Natural killer cell treated with Interleukin-12 subunit alpha and Interleukin-12 subunit beta and Interleukin-15 and Interleukin-18, amount 100 ng/mL, for 72 hours (primary cell): ENCODE measurements at places on chromosomes 5 and 9. TPM values are rescaled to one million over a fixed set of nuclear protein-coding genes. Genes with fewer than 3 reads are reported as not detected.

- no peak overlapping the region for H3K27ac ChIP-seq
- H3K36me3 ChIP-seq, result no peaks in the 10 kb centered on the region
- H3K4me3 ChIP-seq, result no peak overlapping the region
- peaks cover 22% of the 10 kb centered on the region for H3K4me1 ChIP-seq
These were observed 16.3 kb upstream of the ANXA1 start for GRCh38 chr9:73135394-73135793.

- no peak overlapping the region for H3K4me3 ChIP-seq
- DNase-seq, result no peak
- no peak overlapping the region for H3K27ac ChIP-seq
- no peaks in the 10 kb centered on the region for H3K36me3 ChIP-seq
- H3K4me1 ChIP-seq, result no peaks in the 10 kb centered on the region
- H3K27me3 ChIP-seq, result peaks cover 9% of the 10 kb centered on the region
These were observed 42.1 kb downstream of the FOXI1 start for GRCh38 chr5:170147753-170148264.

DNA sequence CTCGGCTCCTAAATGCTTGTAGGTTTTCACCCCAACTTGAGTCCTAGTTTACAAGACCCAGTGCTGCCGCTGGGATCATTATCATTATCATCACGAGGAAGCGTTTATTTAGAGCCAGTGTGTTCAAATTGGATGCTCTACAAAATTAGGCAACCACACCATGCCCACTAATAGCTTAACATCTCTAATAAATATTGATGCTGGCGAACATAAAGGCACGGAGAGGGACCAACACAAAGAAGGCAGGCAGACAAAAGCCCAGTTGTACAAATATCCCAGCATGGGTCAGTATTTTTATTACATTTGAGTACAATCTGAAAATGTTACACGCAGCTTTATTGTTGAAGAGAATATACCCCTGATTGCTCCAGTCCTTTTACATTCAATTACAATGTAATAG lies 4.7 kb downstream of the CFAP77 start:
- no peaks in the 10 kb centered on the region for H3K36me3 ChIP-seq
- peaks cover 9% of the 10 kb centered on the region for H3K4me1 ChIP-seq
- no peak for DNase-seq
- no peak overlapping the region for H3K4me3 ChIP-seq

DNA sequence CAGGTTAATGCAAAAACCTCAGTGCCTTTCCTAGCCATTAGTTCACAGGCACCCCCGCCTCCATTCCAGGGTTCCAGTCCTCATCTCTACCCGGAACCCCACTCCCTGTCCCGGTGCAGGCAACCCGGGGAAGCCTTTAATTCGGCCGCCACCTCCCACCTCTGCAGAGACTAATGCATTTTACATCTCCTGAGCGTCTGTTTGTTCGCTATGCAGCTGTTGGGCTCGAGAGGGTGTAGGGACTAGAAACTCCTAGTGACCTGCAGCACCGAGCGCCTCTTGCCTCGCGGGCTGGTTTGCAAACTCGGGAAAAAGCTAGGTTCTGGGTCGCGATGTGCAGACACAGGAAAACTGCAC lies 3.6 kb downstream of the GDNF start:
- H3K4me1 ChIP-seq, result peaks cover 10% of the 10 kb centered on the region
- no peak overlapping the region for H3K27ac ChIP-seq
- peaks cover 78% of the 10 kb centered on the region for H3K27me3 ChIP-seq
- H3K4me3 ChIP-seq, result no peak overlapping the region
- H3K36me3 ChIP-seq, result no peaks in the 10 kb centered on the region
- DNase-seq, result no peak

The TEX48 gene
- not detected for total RNA-seq

DNA sequence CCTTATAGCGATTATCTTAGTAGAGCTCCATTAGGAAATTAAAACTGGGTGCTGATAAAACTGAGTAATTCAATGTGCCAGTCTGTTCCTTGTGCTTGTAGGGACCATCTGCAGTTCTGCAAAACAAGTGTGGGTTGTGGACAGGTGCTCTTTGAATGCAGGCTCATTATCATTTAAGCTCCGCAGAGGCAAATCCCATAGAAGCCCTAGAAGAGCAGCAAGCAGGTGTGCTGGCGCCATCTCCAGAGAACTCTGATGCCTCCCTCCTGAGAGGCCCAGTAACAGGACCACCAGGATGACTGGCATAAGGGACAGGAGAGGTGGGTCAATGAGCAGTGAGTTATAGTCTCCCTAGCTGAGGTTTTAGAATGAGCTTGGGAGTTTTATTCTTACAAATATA lies 1342.4 kb upstream of the DMAC1 start:
- H3K27ac ChIP-seq, result no peak overlapping the region
- no peaks in the 10 kb centered on the region for H3K27me3 ChIP-seq
- H3K36me3 ChIP-seq, result no peaks in the 10 kb centered on the region
- H3K4me3 ChIP-seq, result no peak overlapping the region
- H3K4me1 ChIP-seq, result no peaks in the 10 kb centered on the region
- no peak for DNase-seq

- peaks cover 13% of the 10 kb centered on the region for H3K36me3 ChIP-seq
- H3K27me3 ChIP-seq, result no peaks in the 10 kb centered on the region
- DNase-seq, result no peak
- no peak overlapping the region for H3K4me3 ChIP-seq
- H3K4me1 ChIP-seq, result peaks cover 40% of the 10 kb centered on the region
- no peak overlapping the region for H3K27ac ChIP-seq
These were observed 34.8 kb downstream of the ATP6V0E1 start for GRCh38 chr5:173018358-173018757.

DNA sequence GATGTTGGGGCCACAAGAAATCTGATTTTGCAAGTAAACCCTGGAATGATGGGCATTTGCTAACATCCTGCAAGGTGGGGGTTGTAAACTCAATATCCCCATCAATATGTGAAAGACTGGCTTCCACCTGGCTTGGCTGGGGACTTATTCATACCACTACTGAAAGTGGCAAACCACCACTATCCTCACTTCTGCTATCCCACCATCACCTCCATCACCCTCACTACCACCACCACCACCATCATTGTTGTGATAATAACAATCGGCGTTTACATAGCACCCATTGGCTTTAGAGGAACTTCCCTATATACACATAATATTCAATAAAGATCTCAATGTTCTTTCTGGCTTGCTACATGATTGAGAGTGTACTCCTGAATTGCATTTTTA lies 224.7 kb upstream of the DAP start:
- peaks cover 6% of the 10 kb centered on the region for H3K4me1 ChIP-seq
- peaks cover 21% of the 10 kb centered on the region for H3K27me3 ChIP-seq
- H3K27ac ChIP-seq, result no peak overlapping the region
- H3K36me3 ChIP-seq, result no peaks in the 10 kb centered on the region

GRCh38 chr9:32942755-32943460 lies 58.5 kb downstream of the APTX start:
- H3K27me3 ChIP-seq, result no peaks in the 10 kb centered on the region
- H3K36me3 ChIP-seq, result peaks cover 5% of the 10 kb centered on the region

DNA sequence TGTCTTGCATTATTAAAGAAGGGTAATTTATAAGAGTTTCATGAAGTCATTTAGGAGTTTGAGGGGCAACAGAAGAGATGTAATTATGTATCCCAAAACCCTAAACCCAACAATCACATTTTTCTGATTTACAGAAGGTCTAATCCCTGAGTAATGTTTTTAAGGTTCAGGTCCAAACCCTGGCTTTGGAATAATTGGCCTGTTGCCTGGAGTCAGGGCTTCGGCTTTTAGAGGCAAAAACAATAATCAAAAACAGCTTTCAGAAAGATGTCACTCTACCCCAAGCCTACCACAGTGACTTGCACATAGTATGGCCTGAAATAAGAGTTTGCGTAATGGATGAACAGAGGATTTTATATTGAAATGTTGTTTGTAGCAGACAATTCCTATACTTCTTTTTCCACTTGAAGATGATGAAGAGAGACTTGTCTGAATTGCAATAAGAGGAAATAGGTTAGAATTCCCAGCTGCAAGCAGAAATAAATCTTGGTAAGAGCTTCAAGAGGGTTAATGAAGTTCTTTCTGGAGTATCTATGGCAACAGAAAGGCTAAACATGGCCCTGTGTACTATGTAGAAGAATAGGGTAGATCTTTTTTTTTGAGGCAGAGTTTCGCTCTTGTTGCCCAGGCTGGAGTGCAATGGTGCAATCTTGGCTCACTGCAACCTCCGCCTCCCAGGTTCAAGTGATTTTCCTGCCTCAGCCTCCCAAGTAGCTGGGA lies 152.0 kb downstream of the GPBP1 start:
- H3K4me3 ChIP-seq, result no peak overlapping the region
- DNase-seq, result no peak
- peaks cover 5% of the 10 kb centered on the region for H3K27me3 ChIP-seq
- no peaks in the 10 kb centered on the region for H3K36me3 ChIP-seq
- no peaks in the 10 kb centered on the region for H3K4me1 ChIP-seq

DNA sequence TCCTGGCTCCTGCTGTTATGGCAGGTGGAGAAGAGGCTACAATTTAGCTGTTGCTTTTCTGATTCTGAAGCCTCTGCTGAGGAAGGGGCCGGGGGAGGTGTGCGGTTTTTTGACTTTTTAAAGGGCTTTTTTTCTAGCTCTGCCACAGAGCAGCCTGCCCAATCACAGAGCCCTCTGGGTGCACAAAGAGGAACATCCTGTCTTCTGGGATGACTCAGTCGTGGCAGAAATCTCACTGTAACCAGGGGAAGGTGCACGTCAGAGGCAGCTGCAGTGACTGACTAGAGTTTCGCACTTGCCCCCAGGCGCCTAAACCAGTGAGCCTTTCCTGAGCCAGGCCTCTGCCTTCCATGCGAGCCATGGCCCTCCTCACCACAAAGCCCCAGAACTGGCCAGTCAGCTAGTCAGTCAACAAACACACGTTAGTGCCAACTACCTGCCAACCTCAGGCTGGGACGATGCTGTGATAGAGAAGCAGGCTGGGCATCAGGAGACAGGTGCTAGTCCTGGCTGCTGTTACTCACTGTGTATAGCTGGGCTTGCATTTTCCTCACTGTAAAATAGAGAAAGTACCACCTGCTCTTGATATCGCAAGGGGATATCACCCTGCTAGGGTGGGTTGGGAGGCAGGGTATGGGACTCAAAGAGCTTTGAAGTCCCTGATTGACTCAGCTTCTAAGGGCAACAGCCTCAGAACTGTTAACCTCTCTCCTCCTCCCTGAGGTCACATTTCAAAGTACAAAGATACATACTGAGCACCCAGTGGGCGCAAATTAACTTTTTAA lies 2.2 kb downstream of the AKNA start:
- peaks cover 26% of the 10 kb centered on the region for H3K36me3 ChIP-seq
- H3K4me1 ChIP-seq, result peaks cover 83% of the 10 kb centered on the region
- H3K27ac ChIP-seq, result peak overlapping the region; percentile 82
- peak; percentile 95 for DNase-seq

DNA sequence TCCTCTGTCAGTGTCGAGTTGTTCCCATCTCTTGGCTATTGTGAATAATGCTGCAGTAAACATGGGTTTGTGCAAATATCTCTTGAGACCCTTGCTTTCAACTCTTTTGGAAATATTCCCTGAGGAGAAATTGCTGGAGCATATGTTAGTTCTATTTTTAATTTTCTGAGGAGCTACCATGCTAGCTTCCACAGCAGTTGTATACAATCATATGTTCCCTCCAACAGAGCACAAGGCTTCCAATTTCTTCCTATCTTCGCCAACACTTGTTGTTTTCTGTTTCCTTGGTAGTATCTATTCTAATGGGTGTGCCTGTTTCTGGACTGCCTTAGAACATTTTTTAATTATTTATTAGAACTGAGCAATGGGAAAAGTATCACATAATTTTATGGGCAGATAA lies 23.6 kb upstream of the SHB start:
- H3K36me3 ChIP-seq, result no peaks in the 10 kb centered on the region
- H3K4me3 ChIP-seq, result no peak overlapping the region
- no peak overlapping the region for H3K27ac ChIP-seq
- no peak for DNase-seq

- H3K4me3 ChIP-seq, result no peak overlapping the region
- peaks cover 7% of the 10 kb centered on the region for H3K36me3 ChIP-seq
- no peak overlapping the region for H3K27ac ChIP-seq
These were observed 4.8 kb upstream of the TMEM171 start for GRCh38 chr5:73115399-73116051.

- H3K4me3 ChIP-seq, result no peak overlapping the region
- no peaks in the 10 kb centered on the region for H3K27me3 ChIP-seq
- peaks cover 11% of the 10 kb centered on the region for H3K4me1 ChIP-seq
- DNase-seq, result no peak
- no peak overlapping the region for H3K27ac ChIP-seq
These were observed 123.6 kb downstream of the INVS start for GRCh38 chr9:100222674-100223073.

DNA sequence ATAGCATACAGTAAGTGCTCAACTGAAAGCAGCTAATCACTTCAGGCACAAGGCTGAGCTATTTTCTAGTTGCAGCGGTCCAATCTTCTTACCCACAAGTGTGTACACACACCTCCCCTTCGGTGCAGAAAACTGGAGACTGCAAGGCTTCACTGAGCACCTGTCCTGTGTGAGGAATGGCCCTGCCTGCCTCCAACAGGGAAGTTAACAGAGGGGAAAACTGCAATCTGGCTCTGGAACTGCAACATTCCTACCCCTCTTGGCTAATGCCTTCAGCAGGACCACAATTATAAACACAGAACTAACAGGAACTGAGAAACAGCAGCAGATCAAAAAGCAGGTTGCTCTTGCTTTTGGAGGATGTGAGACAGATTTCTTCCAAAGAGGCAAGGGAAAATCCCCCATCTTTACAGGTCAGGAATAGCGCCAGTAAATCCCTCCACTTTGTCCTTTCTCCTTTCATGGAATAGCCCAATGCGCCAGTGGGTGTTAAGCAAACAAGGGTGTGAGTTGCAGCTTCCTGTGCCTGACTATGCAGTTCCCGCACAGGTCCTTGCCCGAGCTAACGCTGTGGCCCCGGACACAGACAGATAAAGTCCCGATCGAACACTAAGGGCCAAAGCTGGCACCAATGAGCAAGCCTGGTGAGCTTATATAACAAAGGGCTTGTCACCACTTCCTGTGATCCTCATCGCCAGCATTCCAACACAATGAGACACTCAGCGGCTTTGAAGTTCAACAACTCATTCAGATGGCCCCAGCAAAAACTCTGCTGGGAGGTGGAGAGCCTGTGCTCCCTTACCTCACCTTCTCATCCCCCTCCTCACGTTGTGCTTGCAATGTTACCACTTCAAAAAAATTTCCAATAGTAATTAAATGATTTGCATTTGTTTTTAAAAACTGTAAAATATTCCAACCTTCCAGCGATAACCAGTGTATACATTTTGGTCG lies 21.5 kb downstream of the SHB start:
- peaks cover 7% of the 10 kb centered on the region for H3K4me1 ChIP-seq
- DNase-seq, result no peak
- no peak overlapping the region for H3K27ac ChIP-seq
- H3K27me3 ChIP-seq, result peaks cover 4% of the 10 kb centered on the region
- H3K36me3 ChIP-seq, result no peaks in the 10 kb centered on the region

The CERCAM gene
- 7.4 TPM for total RNA-seq

GRCh38 chr9:68626526-68626925 lies 78.5 kb upstream of the PIP5K1B start:
- no peaks in the 10 kb centered on the region for H3K4me1 ChIP-seq
- no peak for DNase-seq
- no peak overlapping the region for H3K4me3 ChIP-seq
- no peak overlapping the region for H3K27ac ChIP-seq

The SPATA6L gene
- 2.6 TPM for total RNA-seq
